ENCODE measurements at places on chromosomes 2 and 18.
A peak's percentile ranks its signal among the peaks of the same experiment; 100 is the strongest.

- DNase-seq = no peak
Measured at GRCh38 chr18:21456428-21457178, 143.9 kb downstream of the ESCO1 start.

DNA sequence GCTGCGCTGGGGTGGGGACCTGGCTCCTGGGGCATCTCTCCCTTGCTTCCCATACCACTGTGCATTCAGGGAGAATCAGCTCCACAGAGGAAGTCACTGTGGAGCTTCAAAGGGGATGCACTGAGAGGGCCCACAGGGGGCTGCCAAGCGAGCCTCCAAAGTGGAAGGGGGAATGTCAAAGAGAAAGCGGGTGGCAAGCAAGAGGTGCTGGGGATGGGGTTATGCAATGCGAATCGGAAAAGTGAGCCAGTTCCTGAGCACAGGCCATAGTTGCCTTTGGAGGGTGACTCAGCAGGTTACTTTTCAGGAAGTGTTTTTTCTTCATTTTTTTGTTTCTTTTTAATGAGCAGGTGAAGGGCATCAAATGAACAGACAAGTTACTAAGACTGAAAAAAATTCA, 17.6 kb downstream of the PMAIP1 start:
- DNase-seq = peak; percentile 51

DNA sequence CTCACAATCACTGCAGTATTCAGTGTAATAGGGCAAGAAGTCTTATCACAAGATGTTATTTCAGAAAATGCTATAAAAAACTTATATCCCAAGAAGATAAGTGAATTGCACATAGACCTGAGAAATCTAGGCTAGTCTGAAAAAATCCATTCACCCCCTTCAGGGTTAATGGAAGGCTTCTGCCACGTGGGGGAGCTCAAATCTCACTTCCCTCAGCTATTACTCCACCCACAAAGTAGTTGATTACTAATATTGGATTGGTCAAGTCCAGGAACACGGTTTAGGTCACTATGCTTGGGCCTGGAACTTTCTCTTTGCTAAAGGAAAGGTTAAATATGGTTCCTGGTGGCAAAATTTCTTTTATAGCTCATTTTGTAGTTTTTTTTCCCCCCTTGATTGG, 51.2 kb upstream of the ADAM23 start:
- DNase-seq = peak; percentile 10

DNA sequence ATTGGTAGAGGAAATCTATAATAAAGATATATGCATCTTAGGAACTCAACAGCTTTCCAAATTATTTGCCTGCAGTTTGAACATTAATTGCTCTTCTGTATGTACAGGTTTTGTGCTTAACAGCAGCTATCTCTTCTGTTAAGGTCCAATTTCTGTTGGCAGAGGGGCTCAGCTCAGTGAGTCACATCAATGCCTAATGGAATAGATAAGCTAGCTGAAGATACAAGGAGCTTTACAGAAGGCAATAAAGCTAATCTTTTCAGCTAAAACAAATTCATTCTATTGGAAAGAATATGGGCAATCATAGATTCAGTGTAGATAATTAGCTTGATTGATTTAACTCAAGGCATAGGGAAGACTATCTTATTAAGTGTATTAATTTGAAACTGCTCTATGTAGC, 58.4 kb upstream of the UNC80 start:
- DNase-seq = no peak

- no peak for DNase-seq
Measured at GRCh38 chr18:50289108-50289443, 1.6 kb upstream of the CXXC1 start.

DNA sequence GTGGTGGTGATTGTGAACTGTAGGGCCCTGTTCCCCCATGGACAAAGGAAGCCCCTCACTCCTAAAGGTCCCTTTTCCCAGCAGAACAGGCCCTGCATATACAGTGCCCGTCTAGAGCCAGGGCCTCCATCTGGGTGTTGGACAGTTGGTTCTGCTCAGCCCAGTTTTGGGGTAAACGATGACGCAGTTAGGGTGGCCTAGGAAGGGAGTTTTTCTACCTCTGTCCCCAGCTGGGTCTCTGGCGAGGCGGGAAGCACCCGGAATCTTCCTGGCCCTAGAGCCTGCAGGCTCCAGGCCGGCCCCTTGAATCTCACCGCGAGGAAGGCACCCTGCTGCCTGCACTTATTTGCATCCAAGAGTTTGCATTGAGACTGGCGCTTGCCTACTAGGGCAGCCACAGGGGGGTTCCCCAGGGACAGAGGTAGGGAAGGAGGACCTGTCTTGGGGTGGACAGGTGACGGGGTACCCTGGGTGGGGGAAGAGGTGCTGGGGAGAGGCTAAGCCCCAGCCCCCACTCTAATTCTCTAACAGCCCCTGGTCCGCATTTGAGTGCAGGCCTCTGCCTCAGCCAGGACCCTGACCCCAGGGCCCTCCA, 529 bp upstream of the MTA3 start:
- DNase-seq = no peak

DNA sequence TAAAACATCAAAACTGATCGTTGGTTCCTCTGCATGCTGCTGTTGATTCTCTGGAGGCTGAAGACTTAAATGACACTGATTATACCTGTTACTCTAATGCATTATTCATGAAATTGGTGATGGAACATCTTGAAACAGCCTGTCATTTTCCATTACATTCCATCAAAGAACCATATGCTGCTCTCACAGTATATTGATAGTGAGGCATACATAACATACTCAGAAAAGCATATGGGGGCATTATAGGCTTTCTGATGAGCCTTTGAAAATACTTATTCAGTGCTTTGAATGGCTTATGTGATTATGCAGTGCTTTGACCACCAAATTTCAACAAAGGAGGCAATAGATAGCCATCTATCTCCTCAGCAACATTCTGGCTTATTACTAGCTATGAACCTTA, 392.1 kb downstream of the CDH19 start:
- DNase-seq = no peak

- DNase-seq = no peak
Measured at GRCh38 chr2:95728878-95729596, 137.2 kb downstream of the TRIM43 start.

GRCh38 chr2:191013682-191013931, 364 bp downstream of the STAT1 start:
- DNase-seq = no peak

- DNase-seq = no peak
Measured at GRCh38 chr2:191607096-191607495, 70.8 kb upstream of the NABP1 start.

GRCh38 chr2:69483024-69483423, 45.8 kb upstream of the NFU1 start:
- DNase-seq = no peak

GRCh38 chr18:12895014-12895413, 11.0 kb upstream of the PTPN2 start:
- DNase-seq = no peak

- DNase-seq = no peak
Measured at GRCh38 chr18:47420130-47420529, 168.7 kb upstream of the SKOR2 start.

DNA sequence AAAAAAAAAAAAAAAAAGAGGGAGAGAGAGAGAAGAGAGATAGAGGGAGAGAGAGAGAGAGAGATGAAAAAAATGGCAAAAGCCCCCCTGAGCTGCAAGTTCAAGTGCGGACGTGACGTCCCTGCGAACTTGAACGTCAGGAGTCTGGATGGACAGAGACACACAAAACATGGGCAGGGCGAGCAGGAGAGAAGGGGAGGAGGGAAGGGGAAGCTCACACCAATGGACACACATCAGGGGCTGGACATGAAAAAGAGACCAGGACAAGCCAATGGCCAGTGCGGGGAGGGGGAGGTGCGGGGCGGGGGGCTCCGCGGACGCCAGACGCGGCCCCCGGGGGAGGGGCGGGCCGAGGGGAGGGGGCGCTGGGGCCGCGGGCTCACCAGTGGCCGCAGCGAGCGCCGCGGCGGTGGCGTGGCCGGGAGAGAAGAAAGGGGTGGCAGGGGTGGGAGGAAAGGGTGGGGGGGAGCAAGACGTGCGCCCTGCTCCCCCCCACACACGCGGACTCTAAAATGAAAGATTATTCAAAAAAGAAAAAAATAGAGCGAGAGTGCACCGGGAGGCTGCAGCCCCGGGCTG, at the start of gene BCL11A:
Gene BCL11A, minus strand, starts transcription at position 160 of the 579 bp plus-strand sequence. CDS start 384 bp downstream, outside the sequence.
- DNase-seq = peak; percentile 53

DNA sequence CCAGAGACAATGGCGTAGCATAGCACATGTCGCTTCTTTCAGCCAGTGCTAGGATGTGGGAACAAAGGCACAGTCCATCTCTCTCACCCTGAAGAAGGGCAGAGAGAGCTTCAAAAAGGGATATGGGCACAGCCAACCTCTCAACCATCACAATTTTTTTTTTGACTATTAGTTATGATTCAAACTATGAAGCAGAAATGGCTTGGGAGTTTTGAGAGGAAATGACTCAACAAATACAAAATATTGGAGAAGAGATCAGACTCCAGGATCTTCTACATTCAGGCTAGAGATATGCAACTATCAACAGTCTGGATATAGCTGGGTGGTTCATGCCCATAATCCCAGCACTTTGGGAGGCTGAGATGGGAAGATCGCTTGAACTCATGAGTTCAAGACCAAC, 109.1 kb downstream of the MCFD2 start:
- DNase-seq = no peak

DNA sequence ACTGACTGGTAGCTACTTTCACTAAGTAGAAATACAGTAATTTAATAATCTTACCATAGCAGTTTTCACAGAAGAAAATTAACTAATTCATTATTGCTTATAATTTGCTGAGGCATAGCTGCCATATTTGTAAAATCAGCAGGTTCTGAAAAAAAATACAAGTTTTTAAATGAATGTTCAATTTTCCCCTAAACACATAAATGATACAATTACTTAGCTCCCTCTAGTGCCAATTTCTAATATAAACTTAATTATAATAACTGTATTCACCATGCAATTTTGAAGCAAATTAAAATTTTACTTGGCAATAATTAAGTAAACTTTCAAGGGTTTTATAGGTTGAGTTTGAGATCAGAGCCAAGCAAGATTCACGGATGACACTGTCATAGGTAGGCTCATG, 1321.6 kb upstream of the ACVR2A start:
- no peak for DNase-seq

GRCh38 chr2:233813236-233814055, 35.3 kb downstream of the MROH2A start:
- DNase-seq = no peak

GRCh38 chr2:55157474-55157884, 74.6 kb downstream of the CLHC1 start:
- DNase-seq = peak; percentile 40

GRCh38 chr2:25982273-25982967, at the start of gene KIF3C:
TSS of gene KIF3C (minus strand) at chr2:25982497. CDS start at chr2:25981917, 580 bp downstream.
- peak; percentile 39 for DNase-seq

GRCh38 chr2:171389325-171389724, 44.5 kb downstream of the METTL8 start:
- DNase-seq = no peak
